Stimulated activated CD8-positive, alpha-beta memory T cell treated with anti-CD3 and anti-CD28 coated beads, Interleukin-2, amount 100 ng/mL, for 1 hour (primary cell): ENCODE measurements at places on chromosomes 2 and 18.
A peak's percentile ranks its signal among the peaks of the same experiment; 100 is the strongest.

GRCh38 chr2:2579814-2580213 is 248.7 kb upstream of the MYT1L start:
- DNase-seq = no peak

DNA sequence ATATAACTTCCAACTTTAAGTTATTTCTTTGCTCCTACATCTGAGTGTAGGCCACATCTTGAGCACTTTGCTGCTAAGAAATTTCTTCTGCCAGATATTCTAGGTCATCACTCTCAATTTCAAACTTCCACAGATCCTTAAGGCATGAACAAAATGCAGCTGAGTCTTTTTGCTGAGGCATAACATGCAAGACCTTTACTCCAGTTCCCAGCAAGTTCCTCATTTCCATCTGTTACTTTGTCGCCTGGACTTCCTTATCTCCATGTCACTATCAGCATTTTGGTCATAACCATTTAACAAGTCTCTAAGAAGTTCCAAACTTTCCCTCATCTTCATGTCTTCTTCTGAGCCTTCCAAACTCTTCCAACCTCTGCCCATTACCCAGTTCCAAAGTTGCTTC is 1077.3 kb upstream of the TMEFF2 start:
- DNase-seq = no peak

DNA sequence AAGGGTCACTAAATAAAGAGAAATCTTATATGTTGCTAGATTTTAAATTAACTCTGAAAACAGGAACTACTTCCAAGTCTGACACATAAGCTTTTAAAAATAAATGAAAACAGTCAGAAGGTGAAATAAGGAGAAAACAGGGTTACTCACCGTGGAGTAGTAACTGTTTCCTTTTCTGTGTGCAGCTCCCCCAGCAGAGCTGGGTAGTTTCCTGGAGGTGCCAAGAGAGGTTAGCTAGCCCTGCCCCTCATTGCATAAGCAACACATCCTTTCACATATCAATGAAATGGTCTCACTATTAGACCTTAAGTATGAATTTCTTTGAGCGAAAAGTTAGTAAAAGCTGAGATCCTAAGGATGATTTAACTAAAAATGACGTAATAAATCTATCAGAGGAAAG is 54.0 kb upstream of the GPR75 start:
- DNase-seq = peak; percentile 1

- DNase-seq = peak; percentile 14
Observed at GRCh38 chr2:190879474-190880377, 895 bp upstream of the GLS start.

DNA sequence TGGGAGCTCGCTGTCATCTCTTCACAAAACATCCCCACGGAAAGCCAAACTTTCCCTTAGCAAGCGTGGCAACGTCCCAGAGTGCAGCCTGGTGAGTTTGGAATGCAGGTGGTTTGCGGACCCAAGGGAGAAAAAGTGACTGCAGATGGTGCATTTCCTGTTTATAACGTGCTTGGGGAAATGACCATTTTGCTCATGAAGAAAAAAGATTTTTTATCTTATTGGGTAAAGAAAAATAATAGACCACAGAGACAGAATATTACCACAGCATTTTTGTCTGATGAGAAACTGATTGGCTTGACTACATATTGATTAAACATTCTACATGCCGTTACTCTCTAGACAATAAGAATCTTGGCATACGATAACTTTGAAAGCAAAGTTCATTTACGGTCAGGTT is 136.5 kb downstream of the COPS8 start:
- no peak for DNase-seq
